Esophagus mucosa (tissue), 1 donor: ENCODE measurements at places on chromosomes 1 and 21.

DNA sequence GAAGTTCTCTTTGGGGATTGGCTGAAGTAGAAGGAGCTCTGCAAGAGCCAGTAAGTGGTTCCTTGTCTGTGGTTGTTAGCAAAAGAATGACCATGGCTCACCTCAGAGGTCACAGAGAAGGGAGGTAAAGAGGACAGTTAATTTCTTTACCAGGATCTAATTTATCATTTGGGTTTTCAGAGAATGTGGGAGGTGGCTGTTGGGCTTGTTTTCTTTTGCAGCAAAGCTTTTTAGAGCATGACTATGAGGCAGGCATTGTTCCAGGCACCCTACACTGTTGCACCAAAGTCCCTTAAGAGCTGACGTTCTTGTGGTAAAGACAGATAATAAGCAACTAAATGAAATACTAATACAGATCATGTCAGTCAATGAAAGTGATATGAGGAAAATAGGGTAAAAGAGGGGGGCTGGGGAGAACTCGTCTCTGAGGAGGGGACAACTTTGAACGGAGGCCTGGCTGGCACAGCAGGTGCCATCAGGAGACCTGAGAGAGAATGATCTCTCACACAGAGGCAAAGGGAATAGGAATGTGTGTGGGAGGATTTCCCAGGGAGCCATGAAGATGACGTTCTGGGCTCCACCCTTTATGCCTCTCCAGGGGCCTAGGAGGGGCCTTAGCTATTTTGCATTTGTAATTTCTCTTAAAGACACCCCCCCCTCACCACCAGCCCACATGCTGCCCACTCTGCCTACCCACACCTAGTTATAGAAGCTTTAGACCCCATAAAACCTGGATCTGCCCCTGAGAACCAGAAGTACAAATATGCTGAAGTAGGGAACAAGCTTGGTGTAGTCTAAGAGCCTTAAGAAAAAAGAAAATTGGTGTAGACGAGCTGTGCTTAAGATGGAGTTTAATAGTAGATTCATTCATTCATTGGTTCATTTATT is 177.5 kb downstream of the ROR1 start:
- ATAC-seq, result no peak

- no peak for ATAC-seq
Measured at GRCh38 chr1:172179918-172180317, 240.6 kb upstream of the C1orf105 start.

DNA sequence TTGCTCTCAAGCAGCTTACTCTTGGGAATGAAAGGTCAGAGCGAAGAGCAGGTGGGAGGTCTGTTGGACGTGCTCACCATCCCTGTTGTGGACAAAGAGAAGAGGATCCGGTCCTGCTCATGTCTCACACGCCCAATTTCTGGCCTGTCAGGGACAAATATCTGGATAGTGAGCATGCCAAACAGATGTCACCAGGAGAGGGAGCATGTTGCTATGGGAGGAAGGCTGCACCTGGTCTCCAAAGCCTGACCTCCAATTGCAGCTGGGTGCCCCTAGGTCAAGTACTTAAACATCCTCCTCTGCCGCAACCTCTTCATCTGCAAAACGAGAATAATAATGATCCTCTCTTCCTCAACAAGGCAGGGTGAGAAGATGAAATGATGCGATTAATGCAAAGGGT is 53.4 kb downstream of the DMRTA2 start:
- ATAC-seq, result no peak

- no peak for ATAC-seq
Measured at GRCh38 chr1:198132060-198132781, 24.6 kb upstream of the NEK7 start.

DNA sequence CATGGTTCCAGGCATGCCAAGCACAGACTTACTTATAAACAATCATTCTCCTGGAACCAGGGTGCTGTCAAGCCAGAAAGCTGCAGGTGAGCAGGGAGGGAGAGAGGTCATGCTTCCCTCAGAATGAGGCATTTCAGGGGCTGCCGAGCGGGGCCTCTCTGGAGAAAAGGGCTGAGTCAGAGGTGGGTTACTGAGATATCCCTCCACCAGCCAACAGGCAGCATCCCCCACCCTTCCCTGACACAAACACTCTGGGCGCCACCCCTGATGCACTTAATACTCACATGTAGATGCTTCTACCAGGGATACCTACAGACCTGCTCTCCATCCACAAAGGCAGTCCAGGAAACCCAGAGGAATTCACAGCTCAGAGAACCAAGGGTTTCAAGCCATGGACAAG is 13.1 kb downstream of the STK40 start:
- ATAC-seq, result no peak

GRCh38 chr1:115114308-115114707 is 25.0 kb upstream of the TSPAN2 start:
- ATAC-seq, result peak; percentile 55

GRCh38 chr1:181646710-181647109 is 163.4 kb downstream of the CACNA1E start:
- ATAC-seq, result peak; percentile 23

DNA sequence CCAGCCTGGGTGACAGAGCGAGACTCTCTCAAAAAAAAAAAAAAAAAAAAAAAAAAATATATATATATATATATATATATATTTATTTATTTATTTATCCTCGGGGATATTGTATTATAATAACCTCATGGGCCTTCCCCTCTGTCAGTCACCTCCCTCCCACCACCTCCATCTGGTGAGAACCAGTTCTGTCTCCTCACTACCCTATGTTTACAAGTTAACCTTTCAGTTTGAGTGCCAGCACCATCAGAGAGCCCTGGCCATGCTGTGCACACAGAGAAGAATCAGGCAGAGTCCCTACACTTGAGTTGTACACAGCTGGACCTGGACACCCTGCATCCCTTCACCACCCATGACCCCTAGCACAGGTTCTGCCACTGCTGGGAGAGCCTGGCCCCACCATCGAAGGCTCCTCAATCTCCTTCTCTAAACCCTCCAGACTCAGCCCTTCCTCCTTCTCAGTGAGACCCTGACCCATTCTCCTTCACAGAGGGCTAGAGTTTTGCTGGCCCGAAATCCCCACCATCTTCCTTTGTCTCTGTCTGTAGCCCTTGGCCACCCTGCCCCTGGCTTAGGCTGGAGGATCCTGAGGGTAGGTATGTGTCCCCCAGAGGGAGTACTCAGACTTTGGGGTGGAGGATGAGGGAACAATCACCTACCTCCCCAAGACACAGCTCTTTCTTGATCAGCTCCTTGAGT is 1.2 kb downstream of the S100A5 start:
- no peak for ATAC-seq

GRCh38 chr1:236615399-236616148 is 11.3 kb upstream of the HEATR1 start:
- ATAC-seq, result no peak

- ATAC-seq, result no peak
Measured at GRCh38 chr1:214762902-214763301, 159.9 kb downstream of the CENPF start.

DNA sequence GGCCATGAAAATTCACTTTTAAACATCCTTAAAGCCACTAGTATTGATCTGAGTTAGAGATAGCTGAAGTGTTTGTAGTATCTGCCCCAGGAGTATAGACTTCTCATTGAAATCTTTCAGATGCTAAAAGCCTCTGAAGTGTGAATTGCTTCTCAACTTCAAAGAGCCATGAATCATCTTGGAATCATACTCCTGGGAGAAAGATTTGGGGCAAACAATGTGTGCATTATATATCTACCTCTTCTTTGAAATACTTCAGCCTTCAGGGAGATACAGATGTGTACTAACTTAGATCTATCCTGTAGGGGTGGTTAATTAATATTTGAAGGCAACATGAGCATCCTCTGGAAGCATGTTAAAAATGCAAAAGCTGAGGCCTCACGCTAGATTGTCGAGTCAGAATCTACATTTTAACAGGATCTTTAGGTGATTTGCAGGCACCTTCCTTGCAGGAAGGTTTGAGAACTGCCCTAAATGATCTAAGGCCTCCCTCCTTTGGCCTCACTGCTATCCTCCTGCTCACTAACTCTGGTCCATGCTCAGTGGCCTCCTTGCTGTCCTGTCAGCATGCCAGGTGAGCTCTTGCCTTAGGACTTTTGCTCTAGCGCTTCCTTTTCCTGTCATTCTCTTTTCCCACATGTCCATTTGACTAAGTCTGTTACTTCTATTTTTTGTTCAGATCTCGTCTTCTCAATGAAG is 6.0 kb upstream of the SCYL3 start:
- no peak for ATAC-seq

DNA sequence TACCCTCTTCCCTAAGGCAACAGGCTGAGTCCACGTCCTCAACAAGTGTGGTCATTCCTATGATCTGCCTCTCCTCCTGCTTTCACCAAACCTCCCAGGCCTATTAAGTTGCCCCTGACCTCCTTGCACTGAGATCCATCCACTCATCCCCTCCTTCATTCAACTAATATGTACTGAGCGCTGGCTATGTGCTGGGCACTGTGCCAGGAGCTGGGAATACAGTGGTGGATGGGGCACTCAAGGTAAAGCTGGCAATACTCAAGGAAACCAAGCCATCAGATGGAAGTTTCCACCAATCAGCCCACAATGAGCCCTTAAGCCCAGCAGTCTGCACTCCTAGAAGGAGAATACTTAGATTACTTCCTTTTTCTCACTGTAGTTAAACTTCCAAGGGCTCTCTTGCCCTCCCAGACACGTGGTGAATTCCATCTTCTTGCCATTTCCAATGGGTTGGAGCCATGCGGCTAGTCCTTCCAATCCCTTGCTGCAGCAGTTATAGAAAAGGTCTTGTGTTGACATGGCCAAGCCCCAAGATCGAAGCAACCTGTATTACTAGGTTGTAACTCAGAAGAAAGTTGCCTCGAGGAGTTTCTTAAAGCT is 279.9 kb upstream of the RUNX1 start:
- ATAC-seq, result no peak

DNA sequence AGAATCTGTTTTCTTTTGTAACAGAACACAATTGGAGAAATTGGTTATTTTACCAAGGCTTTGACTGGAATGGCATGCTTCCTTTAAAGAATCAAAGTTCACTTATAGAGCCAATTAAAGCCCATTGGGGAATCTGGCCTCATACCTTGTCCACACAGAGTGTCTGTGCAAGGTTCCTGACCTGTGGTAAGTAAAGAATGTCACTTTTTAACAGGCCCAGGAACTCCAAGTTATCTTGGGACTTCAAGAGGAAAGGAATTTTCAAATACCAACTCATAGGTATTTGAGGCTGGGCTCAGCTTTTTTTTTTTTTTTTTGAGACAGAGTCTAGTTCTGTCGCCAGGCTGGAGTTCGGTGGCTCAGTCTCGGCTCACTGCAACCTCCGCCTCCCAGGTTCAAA is 2.3 kb upstream of the CATSPERE start:
- ATAC-seq, result no peak

- ATAC-seq, result no peak
Measured at GRCh38 chr1:227774051-227774731, 39.0 kb downstream of the SNAP47 start.

GRCh38 chr1:172344444-172344843 is 76.0 kb upstream of the C1orf105 start:
- ATAC-seq, result no peak

GRCh38 chr1:167095368-167095767 is 1.5 kb downstream of the STYXL2 start:
- no peak for ATAC-seq

DNA sequence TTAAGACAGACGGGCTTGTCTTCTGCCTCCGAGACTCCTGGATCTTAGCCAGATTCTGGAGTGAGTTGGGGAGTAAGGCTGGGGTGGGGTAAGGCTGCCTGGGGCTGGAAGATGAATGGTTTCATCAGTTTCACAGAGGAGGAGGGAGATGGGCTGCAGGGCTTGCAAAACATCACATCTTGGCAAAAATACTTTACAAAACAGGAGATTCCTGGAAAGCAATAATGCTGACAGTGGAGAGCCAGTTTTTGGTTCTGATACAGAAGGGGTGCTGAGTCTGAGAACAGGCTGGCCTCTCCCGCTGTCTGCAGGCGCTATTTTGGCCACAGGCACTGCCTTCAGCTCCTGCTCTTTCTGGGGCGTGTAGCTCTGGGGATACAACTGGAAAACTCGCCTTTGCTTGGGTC is 83.4 kb upstream of the KCNE2 start:
- ATAC-seq, result no peak

DNA sequence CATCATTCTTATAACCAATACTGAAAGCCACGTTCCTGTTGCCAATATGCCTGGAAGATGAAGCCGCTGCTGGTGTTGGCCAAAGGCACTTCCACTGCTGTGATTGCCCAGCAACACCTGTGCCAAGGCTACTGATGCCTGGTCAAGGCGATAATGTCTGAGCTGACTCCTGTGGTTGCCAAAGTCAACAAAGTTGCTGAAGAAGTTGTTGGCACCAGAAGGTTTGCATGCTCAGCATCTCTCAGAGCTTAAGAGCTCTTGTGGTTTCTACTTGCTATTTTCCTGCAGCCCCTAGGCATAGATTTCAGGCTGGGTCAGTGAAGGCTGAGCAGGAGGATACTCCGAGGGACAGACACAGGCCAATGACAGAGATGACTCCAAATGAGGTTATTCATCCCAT is 63.4 kb upstream of the RAB3GAP2 start:
- no peak for ATAC-seq

- ATAC-seq, result no peak
Measured at GRCh38 chr1:71018791-71019190, 28.8 kb downstream of the PTGER3 start.

DNA sequence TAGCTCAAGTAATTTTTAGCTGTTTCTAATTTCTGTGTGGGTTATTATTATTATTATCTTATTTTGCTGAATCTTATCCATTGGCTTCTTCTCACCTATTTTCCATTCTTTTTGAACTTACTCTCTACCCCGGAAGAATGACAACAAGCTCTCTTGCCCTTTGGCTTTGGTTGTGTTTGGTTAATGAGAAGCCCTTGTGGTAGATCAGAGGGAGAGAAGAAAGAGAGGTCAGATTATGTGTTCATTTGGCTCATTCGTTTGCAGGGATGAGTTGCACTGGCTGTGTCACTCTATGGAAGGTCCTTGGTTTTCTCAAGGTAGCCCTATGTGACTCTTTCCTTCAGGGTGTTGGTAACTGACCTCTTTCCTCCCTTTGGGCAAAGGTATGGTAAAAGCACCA is 391.9 kb downstream of the LMO4 start:
- ATAC-seq, result no peak

GRCh38 chr1:239388159-239388485 is 1.8 kb downstream of the CHRM3 start:
- ATAC-seq, result no peak

GRCh38 chr1:85607126-85607920 is 26.8 kb downstream of the CCN1 start:
- peak; percentile 34 for ATAC-seq
